ENCODE measurements at places on chromosomes 5 and 9.

DNA sequence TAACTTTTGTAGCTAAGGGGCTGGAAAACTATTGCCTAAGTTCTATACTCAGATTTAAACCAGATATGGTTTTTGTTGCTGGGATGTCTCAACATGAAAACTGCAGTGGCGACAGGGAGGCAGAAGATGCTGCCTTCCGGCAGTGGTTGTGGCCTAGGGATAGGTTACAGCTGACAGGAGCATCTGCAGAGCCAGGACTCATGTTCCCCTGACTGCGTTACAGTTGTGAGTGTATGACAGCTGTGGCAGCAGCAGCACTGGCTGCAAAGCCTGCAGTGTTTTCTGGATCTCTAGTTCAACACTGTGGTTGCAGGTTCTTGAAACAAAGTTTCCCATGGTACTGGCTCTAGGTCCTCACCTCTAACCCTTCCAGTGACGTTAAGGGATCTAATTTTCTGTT is 498.8 kb upstream of the CDH18 start:
- DNase-seq = no peak

DNA sequence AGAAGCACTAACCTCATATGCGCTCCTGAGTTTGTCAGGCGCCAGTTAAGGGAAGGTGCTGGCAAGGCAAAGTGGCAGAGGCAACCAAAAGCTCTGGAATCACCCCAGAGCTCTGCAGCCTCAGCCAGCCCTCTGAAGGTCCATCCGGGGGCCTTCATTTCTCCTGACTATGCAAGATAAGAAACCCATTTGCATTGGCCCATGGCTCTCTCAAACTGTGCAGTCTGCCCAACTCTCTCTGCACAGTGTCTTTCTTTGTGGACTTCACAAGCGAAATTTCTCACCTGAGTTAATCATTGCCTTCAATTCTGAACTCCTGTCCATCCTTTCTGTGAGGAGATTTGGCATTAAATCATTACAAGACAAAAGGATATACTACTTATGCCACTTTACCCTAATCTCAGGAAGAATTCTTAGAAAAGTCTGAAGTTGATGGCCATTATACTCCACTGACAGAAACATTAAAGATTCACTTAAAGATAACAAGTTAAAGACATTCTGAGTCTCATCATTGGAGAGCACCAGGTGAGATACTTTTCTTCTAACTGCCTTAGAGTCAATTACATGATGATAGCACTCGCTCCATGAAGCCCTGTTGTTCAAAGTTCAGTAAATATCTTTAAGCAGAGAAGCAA is 235.6 kb downstream of the SPOCK1 start:
- no peak for DNase-seq

DNA sequence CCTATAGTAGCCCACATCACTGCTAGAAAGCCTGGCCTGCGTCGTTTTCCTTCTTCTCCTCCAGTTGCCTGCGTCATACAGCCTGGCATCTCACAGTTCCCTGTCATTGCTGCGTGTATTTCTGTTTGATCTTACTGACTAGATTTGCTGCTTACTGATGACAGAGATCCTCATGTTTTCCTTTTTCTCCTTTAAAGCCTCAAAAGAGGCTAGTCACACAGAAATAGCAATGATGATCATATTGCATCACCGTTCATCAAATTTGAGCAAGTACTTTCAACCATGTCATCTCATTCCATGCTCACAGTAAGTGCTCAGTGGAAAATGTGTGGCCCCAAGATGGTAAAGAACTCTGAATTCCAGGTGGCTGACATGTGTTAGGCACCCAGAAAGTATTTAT is 76.8 kb downstream of the MVB12B start:
- DNase-seq = no peak

DNA sequence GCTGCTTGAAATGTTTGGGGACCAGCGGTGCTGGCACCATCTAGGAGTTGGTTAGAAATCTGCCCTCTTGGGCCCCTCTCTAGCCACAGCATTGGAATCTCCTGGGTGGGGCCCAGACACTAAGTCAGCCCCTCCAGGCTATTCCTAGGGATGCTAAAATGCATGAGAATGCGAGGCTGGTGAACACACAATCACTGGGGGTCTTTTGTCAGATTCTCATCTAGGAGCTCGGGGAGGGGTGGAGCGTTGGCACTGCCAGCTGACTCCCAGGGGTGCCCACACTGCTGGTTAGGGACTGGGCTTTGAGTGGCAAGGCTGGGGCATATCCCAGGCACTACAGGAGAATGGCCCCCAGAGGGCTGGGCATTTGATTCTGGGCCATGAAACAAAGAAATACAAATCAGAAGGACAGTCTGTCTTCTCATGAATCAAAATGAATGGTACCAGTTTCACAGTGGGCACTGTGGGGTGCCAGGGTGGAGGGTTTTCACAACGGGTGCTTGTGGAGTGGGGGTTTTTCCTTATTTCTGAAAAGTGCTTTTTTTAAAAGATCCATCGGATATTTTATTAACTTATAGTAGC is 127.8 kb upstream of the RAPGEF1 start:
- no peak for DNase-seq

GRCh38 chr9:105341434-105342146 is 97.1 kb downstream of the SLC44A1 start:
- DNase-seq = no peak

GRCh38 chr5:79297661-79298060 is 61.7 kb downstream of the JMY start:
- DNase-seq = no peak

- DNase-seq = no peak
These were observed 18.9 kb upstream of the NPR3 start for GRCh38 chr5:32692036-32692746.

DNA sequence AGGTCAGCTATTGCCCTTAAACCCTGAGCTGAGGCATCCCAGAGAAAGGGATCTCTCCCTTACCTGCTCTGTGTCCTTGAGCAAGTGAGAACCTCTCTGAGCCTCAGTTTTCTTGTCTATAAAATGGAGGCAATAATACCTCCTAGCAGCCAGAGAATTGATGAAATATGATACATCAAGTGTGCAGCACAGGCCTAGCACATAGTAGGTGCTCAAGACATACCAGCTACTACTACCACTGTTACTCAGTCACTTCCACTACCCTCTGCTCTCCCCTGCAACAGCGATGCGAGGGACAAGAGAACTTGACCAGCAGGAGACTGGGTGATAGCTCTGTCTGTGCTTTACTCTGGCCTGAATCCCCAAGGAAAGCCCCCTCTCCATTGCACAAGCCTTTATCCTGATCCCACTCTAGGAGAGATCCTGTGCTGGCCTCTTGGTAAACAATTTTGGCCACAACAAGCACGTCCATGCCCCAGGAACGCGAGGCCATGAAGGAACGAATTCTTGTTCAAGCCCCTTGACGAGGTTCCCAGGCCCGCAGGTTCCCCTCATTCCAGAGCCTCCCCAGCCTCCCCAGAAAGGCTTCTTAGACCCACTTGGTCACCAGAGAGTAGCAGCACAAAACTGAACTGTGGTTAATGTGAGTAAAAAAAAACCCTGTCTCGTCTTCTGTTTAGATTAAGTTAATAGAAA is 39.4 kb downstream of the LRSAM1 start:
- no peak for DNase-seq

- no peak for DNase-seq
These were observed 74.1 kb upstream of the CCL21 start for GRCh38 chr9:34783951-34784487.

GRCh38 chr5:177327539-177328522 is 16.1 kb upstream of the MXD3 start:
- no peak for DNase-seq

DNA sequence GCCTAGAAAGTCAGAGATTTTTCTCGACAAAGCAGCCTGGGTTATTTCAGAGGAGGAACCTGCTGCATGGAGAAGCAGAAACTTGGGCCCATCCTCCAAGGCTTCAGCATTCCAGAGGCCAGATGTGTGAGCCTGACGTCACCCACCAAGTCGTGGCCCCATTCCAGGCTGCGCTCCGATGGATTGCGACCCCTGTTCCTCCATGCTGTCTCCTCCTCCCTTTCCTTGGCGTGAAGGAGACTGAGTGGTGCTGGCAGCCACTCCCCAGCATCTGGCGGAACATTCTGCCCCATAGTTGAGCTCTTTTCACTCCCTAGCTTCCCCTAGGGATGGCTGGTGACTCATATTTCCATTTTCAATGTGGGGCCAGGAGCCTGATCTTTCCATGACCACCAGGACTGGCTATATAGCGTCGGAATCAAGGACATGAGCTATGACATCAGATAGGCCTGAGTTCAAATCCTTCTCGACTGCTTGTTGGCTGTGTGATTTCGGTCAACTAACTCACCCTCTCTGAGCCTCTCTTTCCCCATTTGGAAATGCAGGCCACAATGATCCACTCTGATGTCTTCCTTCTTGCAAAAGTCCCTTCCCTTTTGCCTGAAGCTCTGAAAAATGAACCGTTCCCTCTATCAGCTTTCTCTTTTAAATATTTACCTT is 24.5 kb upstream of the DUSP1 start:
- no peak for DNase-seq

DNA sequence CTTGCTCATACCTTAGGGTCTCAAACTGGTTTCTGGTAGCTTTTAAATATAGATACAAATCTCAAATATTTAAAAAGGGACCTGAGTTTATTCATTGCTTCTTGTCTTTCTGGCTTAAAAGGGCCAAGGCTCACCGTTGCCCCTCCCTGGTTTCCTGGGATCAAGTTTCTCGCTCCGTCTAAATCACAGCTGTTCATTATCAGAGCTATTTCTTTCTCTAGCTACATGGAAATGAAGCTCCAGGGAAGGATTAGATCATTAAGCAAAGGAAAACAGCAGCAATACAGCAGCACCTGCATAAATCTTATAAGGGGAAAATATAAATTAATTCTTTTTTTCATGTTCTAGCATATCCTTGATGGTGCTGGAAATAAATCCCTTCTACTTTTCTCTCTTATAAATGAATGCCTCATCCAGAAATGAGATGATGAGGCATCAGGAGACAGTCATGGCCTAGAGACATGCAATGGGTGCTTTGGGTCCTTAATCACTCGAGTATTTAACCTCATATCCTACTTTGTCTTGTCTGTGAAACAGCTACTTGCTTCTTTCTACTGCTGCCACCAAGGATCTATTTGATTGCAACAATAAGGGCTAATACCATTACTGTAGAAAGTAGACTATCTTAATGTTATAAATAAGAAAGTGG is 320.1 kb downstream of the TRPM3 start:
- no peak for DNase-seq

- DNase-seq = no peak
These were observed 350 bp upstream of the ECPAS start for GRCh38 chr9:111484572-111484894.

- no peak for DNase-seq
These were observed 11.0 kb upstream of the ACER2 start for GRCh38 chr9:19397845-19398244.

DNA sequence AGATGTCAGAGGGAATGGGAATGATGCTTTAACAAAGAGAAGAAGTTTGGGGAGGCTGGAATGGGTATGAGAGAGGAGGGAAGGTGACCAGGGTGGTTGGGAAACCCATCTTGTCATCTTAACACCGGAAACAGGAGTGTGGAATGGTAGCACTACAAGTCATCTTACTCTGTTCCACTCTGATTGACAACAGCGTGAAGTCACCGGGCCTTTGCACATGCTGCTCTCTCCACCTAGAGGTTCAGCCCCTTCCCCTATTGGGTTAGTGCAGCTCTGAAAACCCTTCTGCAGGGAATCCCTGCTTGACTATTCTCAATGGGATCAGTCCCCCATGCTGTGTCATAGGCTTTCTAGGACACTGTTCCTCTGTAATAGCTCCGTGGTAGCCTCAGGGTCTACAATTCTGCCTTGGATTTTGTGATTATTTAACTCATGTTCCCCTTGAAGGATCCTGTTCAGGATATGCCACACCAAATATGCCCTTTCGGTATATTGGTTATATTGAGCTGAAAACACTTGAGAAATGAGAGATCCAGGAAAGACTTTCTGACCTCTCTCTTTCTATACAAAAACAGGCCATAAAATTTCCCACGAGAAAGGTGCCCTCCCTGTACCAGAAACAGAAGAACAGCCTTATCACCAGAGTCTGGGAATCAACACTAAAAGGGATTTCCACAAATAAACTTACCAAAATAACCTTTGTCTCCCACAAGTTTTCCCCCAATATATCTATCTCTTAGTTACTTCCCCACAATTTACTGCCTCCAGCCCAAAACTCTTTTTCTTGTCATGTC is 86.3 kb downstream of the TLE1 start:
- DNase-seq = no peak

DNA sequence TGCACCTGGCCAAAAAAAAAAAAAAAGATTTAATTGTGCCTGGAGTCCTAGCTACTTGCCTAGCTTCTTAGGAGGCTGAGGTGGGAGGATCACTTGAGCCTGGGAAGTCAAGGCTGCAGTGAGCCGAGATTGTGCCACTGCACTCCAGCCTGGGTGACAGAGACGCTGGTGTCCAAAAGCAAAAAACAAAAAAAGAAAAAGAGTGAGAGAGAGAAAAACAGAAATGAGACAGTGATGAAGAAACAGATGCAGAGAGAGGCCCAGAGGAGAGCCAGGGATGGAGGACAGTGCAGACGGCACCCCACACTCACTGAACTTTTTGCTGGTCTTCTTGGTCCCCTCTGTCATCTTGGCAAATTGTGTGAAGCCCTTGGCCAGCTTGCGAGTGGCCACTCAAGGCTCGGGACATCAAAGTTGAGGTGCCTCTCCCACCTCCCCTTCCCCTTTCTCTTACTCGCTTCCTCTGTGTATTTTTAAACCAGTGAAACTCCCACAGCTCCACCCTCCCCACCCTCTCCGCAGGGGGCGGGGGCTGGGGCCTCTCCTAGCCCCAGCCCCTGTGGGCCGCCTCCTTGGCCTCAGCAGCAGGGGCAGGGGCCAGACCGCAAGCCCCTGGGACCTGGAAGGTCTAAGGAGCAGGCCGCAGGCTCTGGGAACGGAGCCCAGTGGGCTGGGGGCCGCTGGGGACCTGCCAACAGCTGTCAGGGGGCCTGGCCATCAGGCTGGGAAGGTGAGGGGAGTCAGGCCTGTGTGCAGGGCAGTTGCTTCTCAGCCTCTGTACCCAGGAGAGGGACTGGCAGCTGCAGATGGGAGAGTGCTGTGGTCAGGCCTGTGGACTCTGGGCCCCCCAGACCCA is at the start of gene SH2D3C:
SH2D3C (minus strand) TSS at position 387 of the 856 bp plus-strand sequence; CDS start at position 348, 39 bp downstream.
- peak; percentile 60 for DNase-seq

DNA sequence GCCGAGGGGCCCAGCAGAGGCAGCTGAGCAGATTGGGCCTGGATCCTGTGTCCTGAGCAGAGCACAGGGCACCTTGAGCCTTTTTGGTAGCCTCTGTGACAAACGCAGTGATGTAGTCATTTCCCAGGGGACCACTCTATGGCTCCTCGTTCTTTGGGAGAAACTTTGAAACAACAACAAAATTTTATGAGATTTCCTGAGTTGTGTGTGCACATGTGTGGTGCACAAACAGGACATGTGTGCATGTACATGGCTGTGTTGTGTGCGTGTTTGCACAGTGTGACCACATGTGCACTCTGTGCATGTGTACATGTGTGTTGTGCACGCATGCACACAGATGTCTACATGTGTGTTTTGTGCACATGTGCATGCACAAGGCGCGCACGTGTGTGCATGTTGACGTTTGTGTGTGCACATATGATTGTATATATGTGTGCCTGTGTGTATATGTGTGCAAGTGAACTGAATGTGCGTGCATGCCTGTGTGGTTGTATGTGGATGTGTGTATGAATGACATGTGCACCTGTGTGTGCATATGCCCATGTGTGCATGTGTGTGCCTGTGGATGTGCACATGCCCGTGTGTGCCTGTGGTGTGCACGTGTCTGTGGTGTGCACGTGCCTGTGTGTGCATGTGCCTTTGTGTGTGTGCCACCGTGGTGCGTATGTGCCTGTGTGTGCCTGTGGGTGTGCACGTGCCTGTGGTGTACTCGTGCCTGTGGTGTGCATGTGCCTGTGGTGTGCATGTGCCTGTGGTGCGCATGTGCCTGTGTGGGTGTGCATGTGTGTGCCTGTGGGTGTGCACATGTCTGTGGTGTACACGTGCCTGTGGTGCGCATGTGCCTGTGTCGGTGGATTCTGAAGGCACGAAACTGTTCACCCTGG is 221.6 kb downstream of the CACNA1B start:
- no peak for DNase-seq
